ENCODE measurements at places on chromosomes 12 and 14.

GRCh38 chr14:98189062-98189461, 1082.9 kb downstream of the BCL11B start:
- no peak for DNase-seq

DNA sequence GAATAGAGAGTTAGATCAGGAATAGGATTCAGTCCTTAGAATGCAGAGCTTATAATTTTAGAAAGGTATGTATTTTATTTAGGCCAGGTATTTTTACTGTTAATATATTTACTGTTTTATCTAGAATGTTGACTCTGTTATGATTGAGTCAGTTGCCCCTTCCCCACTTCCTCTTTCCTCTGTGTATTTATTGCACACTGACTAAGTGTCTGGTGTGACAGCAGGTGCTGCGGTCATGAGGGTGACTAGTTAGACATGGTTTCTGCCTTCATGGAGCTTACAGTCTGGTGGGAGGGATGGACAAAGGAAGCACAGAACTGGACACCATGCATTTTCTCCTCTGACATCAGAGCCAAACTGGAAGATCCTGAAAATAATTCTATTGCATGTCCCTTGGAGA, 159.8 kb downstream of the CACNA1C start:
- no peak for DNase-seq

DNA sequence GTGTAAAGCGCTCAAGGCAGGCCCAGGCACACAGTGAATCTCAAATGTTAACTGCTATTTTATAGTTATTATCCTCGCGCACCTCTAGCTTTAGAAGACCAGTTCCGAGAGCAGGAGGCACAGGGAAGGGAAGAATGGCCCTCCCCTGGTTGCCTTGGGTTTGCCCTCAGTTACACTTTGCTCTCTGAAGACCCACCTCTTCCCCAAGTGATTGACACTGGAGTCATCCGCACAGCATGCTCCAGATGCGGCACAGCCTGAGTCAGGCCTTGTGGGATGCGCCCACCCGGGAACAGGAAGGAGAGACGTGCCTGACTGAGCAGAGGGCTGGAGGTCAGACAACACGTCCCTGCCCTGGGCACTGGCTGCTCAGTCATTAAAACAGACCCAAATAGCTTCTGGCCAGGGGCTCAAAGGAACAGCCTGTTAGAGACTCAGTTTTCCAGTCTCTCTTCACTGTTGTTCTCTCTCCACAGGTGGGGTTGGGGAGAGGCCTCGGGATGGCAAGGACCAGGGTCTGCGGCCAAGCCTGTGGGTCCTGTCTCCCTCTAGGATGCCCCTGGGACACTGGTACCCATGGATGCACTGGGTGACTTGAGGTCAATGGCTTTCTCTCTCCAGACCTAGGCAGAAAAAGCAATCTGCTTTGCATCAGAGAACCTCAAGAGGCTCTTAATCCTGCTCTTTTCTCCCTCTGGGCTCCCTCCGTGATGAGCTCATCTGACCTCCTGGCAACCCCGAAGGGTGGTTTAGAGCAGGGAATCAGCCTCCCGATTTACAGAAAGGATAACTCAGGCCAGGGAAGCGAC, 13.6 kb upstream of the MLXIP start:
- DNase-seq: no peak

DNA sequence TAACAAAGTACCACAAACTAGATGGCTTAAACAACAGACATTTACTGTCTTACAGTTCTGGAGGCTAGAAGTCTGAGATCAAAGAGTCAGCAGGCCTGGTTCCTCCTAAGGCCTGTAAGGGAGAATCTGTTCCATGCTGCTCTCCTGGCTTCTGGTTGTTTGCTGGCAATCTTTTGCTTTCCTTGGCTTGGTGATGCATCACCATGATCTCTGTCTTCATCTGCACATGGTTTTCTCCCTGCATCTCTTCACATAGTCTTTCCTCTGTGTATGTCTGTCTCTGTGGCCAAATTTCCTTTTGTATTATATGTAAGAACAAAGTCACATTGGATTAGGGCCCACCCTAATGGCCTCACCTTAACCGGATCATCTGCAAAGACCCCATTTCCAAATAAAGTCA, 168.5 kb downstream of the CAPZA3 start:
- DNase-seq: no peak

GRCh38 chr14:99393059-99393655, 87.5 kb downstream of the SETD3 start:
- DNase-seq: no peak

DNA sequence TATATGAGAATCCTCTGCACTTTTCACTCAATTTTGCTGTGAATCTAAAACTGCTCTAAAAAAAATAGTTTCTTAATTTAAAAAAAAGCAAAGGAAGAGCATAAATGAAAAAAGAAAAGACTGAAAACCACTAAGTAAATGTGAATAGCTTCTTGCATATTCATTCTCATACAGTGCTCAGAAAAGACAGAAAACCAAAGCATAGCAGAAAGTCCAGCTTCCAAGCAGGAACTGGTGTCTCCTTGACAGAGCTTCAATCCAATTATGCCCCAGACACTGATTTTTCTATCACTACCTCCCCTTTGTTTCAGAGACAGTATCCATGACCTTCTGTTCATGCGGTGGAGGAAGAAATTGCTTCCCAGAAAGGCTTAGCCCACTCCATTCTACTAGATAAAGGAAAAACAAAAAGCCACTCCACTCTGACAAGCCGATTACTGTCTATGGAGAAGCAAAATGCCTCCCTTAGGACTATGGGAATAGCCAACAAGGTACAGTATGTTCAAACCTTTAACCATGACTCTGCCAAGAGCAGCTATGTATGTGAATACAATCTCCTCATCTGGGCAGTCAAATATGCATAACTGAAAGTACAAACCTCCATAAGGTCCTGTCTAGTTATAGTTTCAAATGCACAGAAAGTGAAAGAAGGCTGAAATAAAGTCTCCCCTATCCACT, 40.6 kb downstream of the ATF7 start:
- DNase-seq: no peak

DNA sequence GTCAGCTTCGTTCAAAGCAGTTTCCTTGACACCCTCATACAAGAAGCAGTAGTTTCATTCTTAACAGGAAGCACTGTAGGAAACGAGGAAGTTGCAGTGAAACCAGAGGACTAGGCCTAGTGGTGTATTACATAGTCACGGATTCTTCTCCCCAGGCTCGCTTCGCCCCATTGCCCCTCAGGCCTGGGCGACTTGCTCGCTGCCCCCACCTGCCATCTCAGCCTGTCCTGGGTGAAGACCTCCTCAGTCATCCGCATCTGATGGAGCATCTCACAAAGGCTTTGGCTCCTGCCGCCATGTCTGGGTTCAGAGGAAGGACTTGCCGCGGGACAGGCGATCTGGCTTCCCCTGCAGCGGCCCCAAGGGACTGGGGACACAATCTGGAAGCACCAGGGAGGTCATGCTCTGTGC, 93.5 kb downstream of the LMNTD1 start:
- no peak for DNase-seq

DNA sequence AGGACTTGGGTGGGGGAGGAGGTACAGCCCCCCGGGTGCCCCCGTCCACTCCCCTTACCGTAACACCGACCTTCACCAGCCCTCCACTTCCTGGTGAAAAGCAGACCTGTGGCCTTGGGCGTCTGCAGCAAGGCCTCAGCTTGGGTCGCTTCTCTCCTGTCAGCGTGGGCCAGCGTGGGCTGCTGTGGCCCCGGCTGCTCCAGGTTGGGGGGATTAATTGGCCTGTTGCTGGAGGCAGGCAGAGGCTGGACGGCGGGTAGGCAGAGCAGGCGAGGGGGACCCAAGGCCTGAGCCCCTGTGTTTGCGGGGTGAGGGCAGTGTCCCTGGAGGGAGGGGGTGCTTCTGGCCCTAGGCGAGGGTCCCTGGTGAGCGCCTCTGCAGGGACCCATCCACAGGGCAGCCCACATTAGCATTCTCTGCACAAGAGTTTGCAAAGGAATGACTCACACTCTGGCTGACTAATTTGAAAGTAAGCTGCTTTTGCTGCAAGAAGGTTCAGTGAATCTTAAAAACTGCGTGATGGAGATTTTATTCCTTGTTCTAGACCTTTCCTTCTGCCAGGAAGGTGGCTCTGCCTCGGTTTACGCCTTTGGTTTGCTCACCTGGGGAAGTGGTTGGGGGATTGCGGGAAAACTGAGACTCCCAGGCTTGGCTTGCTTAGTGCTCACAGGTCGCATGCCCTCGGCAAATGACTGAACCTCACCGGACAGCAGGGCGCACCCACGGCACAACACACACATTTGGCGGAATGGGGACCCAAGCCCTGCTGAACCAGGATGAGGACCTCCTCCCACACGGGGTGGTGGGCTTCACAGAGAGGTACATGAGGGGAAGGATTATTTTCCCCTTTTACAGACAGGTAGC, 37.9 kb upstream of the DLK1 start:
- no peak for DNase-seq

DNA sequence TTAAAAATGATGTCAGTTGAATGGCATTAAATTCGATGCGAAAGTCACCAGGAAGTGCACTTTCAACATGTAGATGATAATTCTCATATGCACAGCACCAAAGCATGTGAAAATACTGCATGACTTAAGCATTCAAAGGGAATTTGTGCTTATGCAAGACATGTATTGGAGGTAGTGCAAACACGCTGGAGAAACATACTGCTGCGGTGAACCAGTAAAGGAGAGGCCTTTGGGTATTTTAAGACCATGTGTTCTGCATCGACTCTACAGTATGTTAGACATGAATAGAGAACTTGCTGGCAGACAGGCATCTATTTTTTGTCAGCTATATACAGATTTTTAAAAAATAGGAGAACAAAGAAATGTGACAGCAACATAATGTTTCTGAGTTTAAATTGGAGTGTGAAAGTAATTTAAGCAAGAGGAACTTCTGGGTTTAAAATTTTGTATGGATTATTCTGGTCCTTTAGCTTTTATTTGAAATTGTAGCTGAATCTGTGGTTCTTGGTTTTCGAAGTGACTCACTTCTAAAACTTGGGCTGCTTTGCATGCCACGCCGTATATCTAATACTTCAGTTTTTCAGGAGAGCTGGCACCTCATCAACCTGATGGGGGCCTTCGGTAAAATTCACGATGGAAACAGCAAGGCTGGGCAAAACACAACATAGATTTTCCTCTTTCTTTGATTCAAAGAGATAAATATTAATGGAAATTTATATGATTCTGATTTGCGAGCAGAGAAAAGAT, 408.7 kb downstream of the APAF1 start:
- DNase-seq: no peak

GRCh38 chr12:89825591-89826449, 117.2 kb upstream of the ATP2B1 start:
- no peak for DNase-seq

DNA sequence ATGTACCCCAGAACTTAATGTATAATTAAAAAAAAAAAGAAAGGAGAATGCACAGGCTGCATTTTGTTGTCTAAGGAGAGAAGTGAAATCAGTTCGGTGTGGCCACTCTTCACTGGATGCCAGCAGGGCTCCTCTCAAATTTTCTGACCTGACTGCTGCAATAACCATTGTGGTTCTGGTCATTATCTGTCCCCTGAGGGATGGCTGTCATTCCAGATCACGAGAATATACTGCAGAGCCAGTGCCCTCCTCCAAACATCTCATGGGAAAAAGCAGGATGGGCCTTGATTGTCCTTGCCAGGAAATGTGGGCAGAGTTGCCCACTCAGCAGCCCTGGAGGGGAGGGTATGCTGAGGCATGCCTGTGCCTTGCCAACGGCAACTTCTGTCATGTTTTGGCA, 139.1 kb downstream of the SLC8A3 start:
- DNase-seq: no peak

DNA sequence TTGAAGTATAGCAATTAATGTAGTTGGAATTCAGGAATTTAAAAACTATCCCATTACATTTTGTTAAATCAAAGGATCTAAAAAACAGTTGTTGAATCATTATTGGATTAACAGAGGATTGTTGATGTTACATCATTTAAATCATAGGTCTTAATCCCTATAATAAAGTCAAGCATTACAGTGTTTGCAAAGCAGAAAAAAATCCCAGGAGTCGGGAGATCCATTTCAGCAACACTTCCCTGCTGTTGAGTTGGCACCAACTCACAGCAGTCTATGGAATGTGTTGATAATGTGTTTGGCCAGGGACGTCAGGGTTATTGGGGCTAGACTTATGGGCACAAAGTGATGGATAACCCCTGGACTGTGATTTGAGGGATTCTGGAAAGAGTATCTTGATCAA, 99.1 kb upstream of the TMTC1 start:
- DNase-seq: no peak

- peak; percentile 77 for DNase-seq
These were observed at the start of gene ATN1 for GRCh38 chr12:6927379-6928021. Gene ATN1 (plus strand): TSS chr12:6927959. CDS start chr12:6934002, 6,043 bp downstream.

DNA sequence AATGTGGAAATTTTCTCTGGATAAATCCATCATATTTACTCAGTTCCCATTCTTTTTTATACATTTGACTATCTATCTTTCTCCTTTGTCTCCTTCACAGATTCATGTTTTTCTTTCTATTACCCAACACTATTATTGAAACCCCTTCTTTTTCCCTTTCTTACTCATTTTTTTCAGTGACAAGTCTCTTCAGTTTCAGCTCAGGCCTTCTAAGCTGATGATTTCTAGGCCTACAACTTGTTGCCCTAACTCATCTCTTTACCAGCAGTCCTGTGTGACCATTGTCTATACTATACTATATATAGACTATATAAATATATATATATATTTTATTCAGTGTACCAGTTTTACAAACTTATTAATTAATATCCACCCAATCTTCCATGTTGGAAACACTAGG, 31.8 kb downstream of the SLC16A7 start:
- DNase-seq: no peak
